ENCODE measurements at places on chromosomes 5 and 9.
A peak's percentile ranks its signal among the peaks of the same experiment; 100 is the strongest.

- no peak for DNase-seq
Observed at GRCh38 chr5:111848476-111848875, 91.5 kb upstream of the NREP start.

GRCh38 chr5:137437774-137438173 lies 61.4 kb downstream of the SPOCK1 start:
- DNase-seq = no peak

DNA sequence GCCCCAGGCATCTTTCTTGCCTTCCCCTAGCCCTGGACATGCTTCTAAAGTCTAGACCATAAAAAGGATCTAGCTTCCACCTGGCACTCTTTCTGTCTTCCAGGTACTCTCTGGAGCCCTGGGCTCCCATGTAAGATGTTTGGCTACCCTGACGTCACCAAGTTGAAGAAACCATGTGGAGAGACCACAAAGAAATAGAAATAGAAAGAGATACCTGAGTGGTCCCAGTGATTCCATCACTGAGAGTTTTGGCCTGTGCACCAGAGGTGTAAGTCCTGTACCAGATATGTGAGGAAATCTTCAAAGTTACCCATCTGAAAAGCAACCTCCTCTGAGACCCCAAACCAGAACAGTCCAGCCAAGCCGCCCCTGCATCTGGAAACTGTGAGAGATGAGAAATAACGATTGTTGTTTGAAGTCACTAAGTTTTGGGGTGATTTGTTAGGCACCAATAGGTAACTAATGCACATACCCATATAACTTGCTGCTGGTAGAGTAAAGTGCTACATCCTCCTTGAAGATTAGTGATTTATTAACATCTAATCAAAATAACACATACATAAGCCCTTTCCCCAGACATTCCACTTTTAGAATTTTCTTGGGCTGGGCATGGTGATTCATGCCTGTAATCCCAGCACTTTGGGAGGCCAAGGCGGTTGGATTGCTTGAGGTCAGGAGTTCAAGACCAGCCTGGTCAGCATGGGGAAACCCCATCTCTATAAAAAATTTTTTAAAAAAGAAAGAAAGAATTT lies 85.7 kb upstream of the LHFPL2 start:
- DNase-seq = no peak

- peak; percentile 86 for DNase-seq
Observed at GRCh38 chr5:124583469-124584350, 162.7 kb downstream of the ZNF608 start.

- no peak for DNase-seq
Observed at GRCh38 chr9:33289936-33290246, 425 bp upstream of the NFX1 start.

DNA sequence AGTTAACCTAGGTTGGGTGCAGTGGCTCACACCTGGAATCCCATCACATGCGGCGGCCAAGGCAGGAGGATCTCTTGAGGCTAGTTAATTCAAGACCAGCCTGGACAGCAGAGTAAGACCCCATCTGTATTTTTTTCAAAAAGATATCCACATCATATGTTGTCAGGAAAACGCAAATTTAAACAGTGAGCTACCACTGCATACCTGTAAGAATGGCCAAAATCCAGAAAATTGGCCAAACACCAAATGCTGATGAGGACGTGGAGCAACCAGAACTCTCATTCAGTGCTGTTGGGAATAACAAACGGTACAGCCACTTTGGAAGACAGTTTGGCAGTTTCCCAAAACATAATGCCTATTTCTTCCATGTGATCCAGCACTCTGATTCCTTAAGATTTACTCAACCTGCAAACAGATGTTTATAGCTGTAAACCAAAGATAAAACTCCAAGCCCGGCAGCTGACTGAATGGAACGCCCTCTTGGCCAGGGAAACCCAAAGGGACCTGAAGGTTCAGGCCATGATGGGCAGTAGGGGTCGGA lies 12.4 kb downstream of the CEL start:
- DNase-seq = peak; percentile 60

DNA sequence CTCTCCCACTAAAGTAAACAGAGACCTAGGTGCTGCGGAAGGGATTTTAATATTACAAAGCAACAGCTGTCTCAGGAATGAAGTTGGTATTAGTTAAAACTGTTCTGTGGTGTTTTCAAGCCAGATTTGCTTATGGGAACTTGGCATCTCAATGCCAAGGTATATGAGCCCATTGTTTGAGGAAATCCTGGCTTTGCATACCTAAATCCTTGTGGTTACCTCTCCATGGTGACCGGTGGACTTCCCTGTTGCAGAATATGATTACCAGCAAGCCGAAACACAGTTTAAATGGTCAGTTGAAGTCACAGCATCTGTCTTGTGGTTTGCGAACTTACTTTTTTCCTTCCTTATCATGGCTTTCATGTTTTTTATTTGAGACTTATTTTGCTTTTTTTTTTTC lies 62.3 kb upstream of the TXNDC8 start:
- DNase-seq = no peak

GRCh38 chr9:97572196-97572891 lies 60.8 kb downstream of the TSTD2 start:
- no peak for DNase-seq

DNA sequence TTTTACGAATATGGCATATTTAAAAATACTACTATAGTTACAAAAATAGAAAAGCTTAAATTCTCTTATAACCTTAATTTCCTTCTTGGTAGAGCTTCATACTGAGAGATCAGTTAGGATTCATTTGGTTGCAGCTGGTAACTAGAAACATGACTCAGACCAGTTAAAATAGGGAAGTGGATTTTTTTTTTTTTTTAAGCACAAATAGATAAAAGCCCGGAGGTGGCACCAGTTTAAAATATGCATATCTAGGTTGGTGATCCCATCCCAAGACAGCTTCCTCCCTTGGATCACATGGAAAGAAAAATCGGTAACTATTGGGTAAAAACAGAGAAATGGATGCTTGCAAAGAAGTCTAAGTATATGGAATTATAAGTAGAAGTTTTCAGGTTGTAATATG lies 1634.3 kb downstream of the MAT2B start:
- no peak for DNase-seq

- no peak for DNase-seq
Observed at GRCh38 chr9:76395381-76395780, 1.2 kb upstream of the RFK start.

GRCh38 chr5:105931881-105932421 lies 1738.8 kb downstream of the EFNA5 start:
- peak; percentile 24 for DNase-seq

DNA sequence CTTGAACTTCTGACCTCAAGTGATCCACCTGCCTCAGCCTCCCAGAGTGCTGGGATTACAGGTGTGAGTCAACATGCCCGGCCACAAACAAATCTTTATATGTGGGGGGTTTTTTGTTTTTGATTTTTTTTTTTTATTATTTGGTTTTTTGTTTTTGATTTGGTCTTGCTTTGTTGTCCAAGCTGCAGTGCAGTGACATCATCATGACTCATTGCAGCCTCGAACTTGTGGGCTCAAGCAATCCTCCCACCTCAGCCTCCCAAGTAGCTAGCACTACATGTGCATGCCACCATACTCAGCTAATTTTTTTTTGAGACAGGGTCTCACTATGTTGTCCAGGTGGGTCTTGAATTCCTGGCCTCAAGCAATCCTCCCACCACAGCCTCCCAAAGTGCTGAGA lies 42.4 kb downstream of the ALDH7A1 start:
- peak; percentile 27 for DNase-seq

GRCh38 chr5:57551251-57551650 lies 68.6 kb upstream of the ACTBL2 start:
- no peak for DNase-seq

DNA sequence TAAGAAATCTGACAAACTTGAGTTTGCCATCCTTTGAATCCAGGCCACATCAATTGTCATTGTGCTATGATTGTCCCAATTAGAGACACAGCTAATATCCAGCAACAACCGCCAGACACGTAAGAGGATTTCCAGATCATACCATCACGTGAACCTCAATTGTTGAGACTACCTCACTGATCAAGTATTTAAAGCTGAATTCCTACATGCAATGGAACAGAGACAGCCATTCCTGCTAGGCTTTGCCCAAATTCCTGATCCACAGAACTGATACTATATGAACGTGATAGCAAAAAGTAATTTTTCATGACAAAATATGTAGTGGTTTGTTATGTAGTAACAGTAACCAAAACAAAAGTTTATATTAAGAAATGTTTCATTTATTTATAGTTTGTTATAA lies 657.7 kb downstream of the PRR16 start:
- no peak for DNase-seq

- DNase-seq = no peak
Observed at GRCh38 chr5:166163996-166164610, 2127.3 kb upstream of the WWC1 start.

DNA sequence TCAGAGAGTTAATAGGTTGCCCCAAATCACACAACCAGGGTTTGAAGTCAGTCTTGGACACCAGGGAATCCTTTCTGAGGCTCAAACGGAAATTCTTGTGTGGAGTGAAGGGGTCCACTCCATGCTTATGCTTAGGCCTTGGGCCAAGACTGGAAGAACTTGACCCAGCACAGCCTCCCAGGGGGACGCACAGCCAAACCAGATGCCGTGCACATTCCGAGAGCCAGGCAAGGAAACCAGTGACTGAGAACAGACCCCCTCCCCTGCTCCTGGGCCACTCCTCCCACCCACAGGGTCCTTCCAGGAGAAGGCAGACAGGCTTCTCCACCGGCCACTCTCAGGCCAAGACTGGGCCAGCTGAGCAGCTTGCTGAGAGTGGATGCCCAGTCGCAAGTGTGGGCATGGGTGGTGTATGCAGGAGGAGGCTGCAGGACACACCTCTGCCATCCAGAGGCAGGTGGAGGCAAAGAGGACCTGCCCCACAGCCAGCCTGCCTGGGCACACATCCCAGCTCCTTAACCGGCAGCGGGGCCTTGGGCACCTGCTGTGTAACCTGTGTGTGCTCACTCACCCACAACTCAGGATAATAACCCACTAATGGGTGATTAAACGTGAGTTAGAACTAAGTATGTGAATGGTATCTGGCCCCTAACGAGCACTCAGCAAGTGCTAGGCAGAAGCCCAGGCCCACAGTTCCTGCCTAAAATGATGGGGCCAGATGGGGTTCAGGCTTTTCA lies 38.0 kb downstream of the NIPAL4 start:
- DNase-seq = no peak

- DNase-seq = peak; percentile 27
Observed at GRCh38 chr5:32143617-32144377, 30.3 kb downstream of the GOLPH3 start.

DNA sequence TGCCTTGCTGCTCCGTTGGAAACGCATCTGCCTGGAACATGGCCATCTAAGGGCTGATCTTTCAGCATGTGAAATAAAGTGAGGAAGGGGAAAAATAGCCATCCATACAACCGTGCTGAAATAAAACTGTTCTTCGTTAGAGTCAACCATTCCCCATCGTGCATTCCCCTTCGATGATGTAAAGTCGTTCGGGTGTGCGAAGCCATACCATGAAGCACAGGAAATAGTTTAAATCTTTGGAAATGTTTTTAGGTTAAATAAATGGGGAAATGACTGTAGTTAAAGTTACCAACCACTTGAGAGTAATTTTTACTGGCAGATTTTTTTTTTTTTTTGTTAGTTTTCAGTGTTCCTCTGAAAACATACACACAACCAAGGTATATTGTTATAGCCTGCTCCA lies 302.5 kb downstream of the SH3GL2 start:
- DNase-seq = no peak

DNA sequence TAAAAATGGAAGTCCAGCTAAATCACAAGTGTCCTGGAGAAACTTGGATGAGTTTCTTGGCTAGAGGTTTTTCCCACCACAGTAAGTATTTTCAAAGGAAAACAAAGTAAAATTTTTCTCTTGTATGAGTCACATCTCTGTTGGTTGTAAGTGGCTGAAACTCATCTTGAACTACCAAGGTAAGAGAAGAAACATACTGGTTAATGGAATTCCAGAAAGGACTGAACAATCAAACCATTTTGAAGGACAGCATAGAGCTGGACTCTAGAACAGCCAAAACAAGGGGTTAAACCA lies 102.8 kb upstream of the CDKN2B start:
- peak; percentile 81 for DNase-seq

- DNase-seq = no peak
Observed at GRCh38 chr5:148221508-148221907, 16.8 kb upstream of the MARCOL start.

- DNase-seq = no peak
Observed at GRCh38 chr9:17900606-17901005, 321.7 kb downstream of the SH3GL2 start.

DNA sequence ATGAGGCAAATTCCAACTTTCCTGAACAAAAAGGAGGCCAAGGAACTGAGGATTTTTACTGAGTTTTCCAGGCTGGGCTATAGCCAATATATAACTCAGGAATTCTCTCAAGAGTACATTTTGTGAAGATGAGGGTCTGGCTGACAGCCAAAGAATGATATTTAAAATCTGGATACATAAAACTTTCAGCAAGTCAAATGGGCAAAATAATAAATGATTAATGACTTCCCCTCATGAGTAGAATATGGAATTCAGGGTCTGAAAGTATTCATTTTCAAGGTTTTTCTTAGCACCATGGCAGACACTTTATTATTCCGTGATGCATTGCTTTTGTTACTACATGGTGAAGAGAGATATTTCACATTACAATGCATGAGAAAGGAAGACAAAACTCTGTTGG lies 7.8 kb downstream of the FAM81B start:
- DNase-seq = no peak

- DNase-seq = no peak
Observed at GRCh38 chr5:142939884-142940283, 169.7 kb downstream of the ARHGAP26 start.

DNA sequence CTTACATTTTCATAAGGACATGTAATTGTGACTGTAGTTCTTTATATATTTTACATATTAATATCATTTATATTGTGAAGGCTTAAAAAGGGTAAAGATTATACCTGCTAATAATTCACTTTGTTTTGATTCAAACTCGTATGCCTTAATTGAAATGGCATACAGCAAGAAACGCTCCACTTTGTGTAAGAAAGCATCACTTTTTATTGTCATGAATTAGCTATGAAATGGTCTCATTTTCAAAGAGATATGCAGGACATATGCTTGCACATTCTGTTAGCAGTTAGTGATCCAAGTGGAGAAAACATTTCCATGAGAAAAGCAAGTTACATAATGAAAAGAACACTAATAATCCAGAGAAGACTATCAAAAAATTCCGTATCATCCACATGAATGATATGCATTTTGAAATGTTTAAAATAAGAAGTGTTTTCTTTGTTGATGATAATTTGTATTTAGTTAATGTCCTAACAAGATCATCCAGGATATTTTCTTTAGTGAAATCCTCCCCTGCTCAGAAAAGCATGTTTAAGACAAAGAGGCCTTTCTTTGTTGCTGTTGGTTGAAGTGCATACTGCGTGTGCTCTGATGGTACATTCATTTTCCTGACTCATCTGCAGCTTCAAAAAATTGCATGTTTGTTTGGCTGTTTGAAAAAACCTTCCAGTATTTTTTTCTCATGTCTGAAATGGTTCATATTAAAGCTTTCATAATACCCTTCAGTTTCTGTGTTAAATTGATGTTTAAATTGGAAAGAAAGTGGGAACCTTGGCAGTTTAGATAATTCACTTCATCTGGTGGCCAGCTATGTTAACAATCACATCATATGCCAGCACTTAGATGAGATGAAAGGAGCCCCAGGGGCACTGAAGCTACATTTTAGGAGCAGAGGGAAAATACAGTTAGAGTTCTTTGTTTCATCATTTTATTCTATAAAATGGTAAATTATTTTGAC lies 242.2 kb downstream of the CSNK1G3 start:
- peak; percentile 56 for DNase-seq

Measured in fibroblast of mammary gland (primary cell).